ENCODE measurements at places on chromosomes 7 and 10.

- no peak for DNase-seq
These were observed 307.6 kb downstream of the GRID1 start for GRCh38 chr10:86058964-86059363.

DNA sequence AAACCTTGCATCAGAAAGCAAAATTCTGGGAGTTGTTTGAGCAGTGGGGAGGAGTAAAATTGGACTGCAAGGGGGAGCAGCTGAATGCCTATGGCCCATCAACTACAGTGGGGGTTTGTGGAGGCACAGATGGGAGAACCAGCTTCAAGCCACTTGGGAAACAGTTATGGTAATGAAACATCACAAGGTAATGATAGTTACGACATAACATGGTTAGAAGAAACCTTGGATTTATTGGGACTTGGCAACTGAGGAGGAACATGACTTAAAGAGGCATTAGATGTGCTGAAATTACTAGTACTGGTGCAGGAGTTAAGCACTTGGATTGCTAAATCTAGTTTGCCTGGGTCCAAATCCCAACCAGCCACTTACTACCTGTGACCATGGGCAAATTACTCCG is 868.4 kb downstream of the KCNMA1 start:
- no peak for DNase-seq

- DNase-seq: no peak
These were observed 107.2 kb upstream of the TRIM24 start for GRCh38 chr7:138352570-138353461.

DNA sequence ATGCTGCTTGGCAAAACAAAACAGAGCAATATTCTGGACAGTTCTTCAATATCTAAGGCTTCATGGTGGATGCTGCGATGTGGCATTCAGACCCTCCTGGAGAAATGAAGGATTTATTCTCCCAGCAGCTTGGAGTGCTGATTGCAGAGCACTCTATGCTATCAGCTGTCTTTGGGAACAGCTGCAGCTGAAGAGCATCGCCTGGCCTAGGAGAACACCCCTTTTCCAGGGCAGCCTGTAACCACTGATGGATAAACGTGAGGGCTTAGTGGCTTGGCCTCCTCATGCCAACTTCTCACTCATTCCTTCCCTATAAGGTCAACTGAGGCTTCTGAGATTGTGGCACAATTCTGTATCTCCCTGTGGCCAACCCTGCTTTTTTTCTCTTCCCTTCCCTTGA is 638.1 kb upstream of the CNTNAP2 start:
- DNase-seq: no peak

GRCh38 chr10:70910486-70911341 is 22.3 kb upstream of the PCBD1 start:
- DNase-seq: no peak

DNA sequence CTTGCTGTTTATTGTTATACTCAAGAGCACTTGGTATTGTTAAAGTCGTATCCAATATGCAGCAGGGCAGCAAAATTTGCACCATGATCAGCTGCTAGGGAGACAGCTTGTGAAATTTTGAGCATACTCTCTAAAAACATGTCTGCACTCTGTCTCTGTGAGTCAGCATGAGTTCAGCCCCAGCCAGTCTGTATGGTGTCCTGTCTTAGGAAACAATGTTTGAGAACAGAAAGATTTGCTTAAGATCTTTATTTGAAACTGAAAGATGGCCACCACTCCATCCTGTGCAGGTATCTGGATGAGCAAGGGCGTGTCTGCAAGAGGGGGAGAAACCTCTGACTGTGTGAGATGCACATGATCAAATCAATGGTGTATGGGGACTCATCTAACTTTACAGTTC is 97.1 kb downstream of the GNAI1 start:
- DNase-seq: no peak

DNA sequence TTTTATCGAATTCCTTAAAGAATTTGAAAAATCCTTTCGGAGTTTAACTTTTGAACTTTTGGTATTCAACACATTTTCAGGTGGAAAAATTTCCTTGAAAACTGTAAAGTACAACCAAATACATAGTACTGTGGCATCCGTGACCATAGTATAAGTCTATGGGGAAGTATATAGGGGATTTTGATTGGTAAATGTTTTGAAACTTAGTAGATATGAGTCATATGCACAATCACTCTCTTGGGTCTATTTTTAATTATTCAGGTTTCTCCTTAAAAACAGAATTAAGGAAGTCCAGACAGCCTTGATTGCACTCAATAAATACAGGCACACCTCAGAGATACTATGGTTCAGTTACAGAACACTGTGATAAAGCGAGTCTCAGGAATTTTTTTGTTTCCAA is 64.2 kb downstream of the AVL9 start:
- DNase-seq: no peak

- DNase-seq: no peak
These were observed 148.1 kb upstream of the ZNF32 start for GRCh38 chr10:43796781-43797180.

DNA sequence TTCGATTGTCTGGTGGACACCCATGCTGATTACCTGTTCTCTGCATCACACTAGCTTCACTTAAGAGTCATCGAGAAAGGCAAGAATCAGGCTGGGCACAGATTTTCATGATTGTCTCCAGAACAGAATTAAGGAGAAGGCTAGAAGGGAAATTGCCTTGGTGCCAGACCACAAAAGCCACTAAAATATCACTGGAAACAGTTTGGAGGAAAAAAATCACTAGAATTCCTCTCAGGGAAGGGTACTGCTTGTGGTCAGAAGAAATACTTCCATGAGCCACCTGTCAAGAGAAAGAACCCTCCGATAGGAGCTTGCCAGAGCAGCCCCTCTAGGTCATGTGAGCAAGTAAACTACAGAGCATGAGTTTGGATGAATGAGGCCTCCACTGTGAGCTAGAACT is 269.3 kb upstream of the TEX47 start:
- no peak for DNase-seq

- no peak for DNase-seq
These were observed 222.7 kb upstream of the C7orf33 start for GRCh38 chr7:148367731-148368475.

- no peak for DNase-seq
These were observed 185.2 kb downstream of the AGMO start for GRCh38 chr7:15376600-15376999.

DNA sequence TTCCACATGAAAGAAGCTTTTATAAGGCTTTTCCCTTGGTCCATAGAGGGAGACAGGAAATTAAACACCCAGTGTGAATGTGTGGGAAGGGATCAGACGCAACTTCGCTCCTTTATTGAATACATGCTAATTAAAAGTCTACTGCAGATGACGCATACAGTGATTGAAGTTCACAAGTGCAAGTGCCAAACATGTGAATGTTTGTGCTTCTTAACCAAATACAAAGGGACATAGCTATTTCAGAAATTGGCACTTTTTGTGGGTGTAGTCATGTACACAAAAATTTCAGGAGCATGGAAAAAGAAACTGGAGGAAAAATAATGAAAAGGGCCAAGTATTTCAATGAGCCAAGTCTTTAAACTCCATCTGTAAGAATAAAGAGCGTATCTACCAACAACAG is 283.7 kb downstream of the SKAP2 start:
- DNase-seq: no peak

DNA sequence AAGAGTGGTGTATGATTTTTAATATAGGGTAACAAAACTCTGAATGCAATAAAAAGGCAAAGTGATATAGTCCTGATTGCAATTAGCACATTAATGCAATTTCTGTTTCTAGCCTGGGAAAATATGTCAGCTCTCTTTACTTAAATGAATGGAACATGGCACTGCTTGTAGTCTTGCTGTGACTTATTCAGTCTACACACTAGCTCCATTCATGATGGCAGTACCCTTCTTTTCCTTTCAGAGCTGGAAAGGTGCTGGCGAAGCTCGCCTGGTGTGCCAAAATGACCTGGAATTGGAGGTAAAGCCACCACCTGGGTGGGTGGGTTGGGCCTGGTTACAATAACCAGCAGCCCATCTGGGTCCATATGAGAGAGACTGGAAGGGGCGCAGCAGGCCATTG is 85.3 kb downstream of the ZNF365 start:
- no peak for DNase-seq

GRCh38 chr10:35215107-35215506 is 88.5 kb downstream of the CREM start:
- no peak for DNase-seq

DNA sequence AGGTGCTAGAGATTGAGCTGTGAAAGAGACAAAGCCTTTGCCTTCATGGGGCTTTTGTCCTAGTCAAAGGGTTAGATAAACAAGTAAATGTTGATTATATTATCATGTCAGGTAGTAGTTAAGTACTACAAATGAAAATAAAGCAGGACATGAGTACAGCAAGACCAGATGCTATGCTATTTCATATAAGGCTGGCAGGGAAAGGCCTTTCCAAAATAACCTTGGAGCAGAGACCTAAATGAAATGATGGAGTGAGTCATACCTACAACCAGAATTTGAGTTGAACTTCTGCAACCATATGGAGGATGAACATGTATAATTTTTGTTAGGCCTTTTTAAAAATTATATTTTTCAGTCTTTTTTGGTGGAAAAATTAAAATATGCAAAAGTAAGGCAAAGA is 23.6 kb upstream of the SEMA4G start:
- DNase-seq: no peak

DNA sequence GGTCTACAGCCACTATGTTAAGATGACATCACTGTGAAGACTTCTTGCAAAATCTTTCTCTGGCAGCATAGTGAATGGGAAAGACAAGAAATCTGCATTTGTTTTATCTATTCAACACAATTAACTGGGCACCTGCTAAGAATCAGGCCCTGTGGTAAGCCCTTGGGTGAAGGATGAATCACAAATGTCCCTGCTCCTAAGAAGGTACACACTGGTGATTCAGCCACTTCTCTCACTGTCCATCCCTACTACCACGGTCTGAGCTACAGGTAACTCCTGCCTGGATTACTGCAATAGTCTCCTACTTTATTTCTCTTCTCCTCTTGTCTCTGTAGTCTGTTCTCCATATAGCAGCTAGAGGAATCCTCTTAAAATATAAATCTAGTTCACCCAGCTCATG is 116.1 kb downstream of the HIBADH start:
- no peak for DNase-seq
